ENCODE measurements at places on chromosomes 1 and 21.

- DNase-seq = no peak
Measured at GRCh38 chr1:213683529-213683928, 304.2 kb upstream of the PROX1 start.

GRCh38 chr1:91778964-91779363 is 107.0 kb downstream of the TGFBR3 start:
- DNase-seq = no peak

DNA sequence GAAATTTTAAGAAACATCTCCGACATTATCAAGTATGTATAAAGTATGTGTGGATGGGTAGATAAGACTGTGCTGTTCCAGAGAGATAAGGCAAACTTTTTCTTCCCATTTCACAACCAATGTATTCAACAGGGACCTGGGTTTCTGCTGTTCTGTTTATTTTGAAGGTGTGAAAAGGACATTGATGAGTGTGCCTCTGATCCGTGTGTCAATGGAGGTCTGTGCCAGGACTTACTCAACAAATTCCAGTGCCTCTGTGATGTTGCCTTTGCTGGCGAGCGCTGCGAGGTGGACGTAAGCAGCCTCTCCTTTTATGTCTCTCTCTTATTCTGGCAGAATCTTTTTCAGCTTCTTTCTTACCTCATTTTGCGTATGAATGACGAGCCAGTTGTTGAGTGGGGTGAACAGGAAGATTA is 174.0 kb downstream of the CRB1 start:
- DNase-seq = peak; percentile 58

- DNase-seq = peak; percentile 55
Measured at GRCh38 chr1:235898126-235898525, 31.4 kb upstream of the LYST start.

GRCh38 chr21:33578959-33579542 is 9.4 kb downstream of the DONSON start:
- no peak for DNase-seq

DNA sequence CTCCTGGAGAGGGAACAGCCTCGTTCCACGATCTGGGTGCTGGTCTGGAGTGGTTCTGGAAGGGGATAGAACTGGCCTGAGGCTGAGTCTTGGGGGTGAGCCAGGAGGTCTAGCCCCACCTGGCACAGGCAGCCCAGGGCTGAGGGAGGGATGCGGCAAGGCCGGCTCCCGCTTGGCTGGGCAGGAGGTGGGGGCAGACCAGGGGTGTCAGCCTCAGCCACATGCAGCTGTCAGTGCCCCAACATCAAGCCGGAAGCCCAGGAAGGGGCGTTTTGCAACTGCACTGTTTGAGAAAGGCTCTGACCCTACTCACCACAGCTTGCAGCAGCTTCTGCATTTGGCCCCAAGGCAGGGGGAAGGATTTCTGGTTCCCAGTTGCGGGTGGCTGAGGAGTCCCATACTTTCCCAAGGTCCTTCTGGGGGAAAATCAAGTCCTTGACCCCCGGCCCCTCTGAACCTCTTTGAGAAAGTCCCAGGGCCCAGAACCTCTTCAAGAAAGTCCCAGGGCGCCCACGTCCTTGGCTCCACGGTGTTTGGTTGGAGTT is 2.0 kb downstream of the EFHD2 start:
- DNase-seq = no peak

GRCh38 chr1:193769651-193770050 is 583.2 kb upstream of the B3GALT2 start:
- DNase-seq = peak; percentile 17

GRCh38 chr1:117036018-117036461 is 24.1 kb upstream of the TTF2 start:
- no peak for DNase-seq

- no peak for DNase-seq
Measured at GRCh38 chr1:180691322-180691913, 59.6 kb downstream of the XPR1 start.

- DNase-seq = peak; percentile 51
Measured at GRCh38 chr1:203464226-203464625, 11.4 kb upstream of the PRELP start.

GRCh38 chr1:115307661-115308060 is 30.4 kb downstream of the NGF start:
- DNase-seq = no peak

- no peak for DNase-seq
Measured at GRCh38 chr1:150321826-150322166, 463 bp downstream of the PRPF3 start.

- DNase-seq = no peak
Measured at GRCh38 chr1:155170806-155171205, 2.3 kb downstream of the KRTCAP2 start.

- DNase-seq = no peak
Measured at GRCh38 chr1:65449214-65449823, 28.9 kb downstream of the LEPR start.

DNA sequence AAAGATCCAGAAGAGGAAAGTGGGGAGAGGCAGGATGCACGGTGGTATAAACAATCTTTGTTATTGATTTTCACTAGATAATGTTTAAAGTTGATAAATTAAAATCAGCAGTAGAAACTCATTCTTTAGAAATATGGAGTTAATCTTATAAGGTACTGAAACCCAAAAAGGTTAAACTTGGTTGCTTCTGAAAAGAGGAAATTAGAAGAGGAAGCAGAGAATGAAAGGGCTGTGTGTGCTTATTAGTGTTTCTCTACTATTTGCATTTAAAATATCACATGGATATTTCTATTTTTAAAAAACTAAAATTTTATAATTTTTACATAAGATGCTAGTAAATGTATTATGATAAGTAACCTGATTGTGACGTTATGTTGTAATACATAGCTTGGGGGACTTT is 24.4 kb downstream of the C1orf141 start:
- no peak for DNase-seq
